ENCODE measurements at places on chromosomes 1 and 21.

GRCh38 chr21:42905195-42905594, 12.1 kb downstream of the NDUFV3 start:
- no peak for DNase-seq

GRCh38 chr1:200857804-200858203, 15.0 kb upstream of the GPR25 start:
- DNase-seq = no peak

DNA sequence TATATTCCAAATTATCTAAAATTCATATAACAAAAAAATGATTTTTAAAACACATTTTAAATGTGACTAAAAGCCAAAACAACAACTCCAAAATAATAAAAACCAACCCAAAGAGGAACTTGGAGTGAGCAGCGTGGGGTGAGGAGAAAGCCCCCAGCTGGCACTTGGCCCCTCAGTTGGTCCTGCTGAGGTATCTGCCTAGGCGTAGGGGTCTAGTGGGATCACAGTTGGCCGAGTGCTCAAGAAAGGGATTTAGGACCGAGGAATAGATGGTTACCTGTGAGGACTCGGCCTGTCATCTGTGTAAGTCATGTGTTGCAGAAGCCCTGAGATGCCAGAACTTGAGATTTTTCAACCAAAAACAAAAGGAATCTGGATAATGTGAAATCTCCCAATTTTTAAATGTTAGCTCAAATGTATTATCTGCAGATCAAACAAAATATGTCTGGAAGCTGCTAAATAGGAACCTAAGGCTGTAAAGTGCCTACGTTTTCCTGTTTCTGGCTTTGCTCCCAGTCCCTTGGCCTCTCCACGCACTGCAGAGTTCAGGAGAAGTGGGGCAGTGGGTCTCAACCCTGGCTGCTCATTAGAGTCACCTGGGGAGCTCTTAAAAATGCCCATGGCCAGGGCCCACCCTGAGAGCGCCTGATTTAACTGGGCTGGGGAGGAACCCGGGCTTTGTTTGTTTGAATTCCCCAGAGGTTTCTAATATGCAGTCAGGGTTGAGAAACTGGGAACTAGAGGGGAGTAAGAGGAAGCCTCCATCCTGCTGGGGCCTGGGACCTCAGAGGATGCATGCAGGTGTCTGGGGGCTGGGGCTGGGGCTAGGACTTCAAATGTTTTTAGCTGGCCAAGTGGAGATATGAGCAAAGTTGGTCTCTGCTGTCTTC, 38.5 kb upstream of the LDLRAP1 start:
- no peak for DNase-seq

DNA sequence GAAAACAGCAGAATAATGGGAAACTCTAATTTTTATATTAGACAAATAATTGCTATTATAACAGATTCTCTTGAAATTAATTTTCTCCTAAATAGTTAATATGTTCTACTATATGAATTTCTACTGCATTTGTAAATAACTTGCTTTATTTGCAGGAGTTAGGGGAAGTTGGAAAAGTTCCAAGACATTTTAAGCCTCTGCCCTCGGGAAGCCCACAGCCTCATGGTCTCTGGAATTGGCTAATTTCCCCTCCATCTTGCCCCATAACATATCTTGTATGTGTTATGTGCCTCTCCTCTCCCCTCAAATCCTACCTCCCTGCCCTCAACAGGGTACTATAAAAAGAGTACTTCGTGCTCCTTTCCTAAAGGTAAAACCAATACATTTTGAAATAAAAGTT, 271.4 kb upstream of the NR5A2 start:
- no peak for DNase-seq

DNA sequence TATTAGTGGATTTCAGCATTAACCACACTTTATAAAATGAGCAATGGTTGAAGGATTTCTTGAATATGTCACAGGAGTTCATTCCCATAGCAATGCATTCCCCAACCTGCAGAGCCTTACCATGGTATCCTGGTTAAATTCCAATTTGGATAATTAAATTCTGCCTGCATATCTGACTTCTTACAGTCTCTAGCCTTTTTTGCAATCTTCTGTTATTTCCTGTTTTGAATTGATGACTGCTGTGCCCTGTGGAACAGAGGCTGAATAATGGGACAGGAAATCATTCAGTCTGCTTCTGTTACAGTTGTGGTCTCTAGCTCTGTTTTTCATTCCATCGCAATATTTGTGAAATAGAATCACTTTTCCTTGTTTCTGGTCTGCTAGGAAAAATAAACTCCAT, 1823.9 kb downstream of the PLA2G4A start:
- no peak for DNase-seq

DNA sequence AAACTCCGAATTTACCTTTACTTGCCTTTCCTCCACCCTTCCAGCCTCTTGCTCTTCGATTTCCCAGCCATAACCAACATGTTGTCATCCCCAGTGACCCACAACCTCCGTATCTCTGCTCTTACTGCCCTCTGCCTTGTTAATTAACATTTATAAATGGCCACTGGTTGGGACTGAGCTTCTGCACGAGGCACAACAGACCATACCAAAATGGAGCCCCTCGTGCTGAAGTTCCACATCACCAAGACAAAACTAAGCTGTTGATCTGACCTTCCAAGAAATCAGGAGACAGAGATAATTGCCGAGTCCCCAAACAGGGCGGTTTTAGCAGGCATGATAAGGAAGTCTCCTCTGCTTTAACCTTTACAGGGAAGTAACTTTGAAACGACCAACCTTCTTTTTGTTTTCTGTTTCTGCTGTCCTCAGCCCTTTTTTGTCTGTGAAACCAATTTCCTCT, 71.9 kb downstream of the NMNAT2 start:
- DNase-seq = no peak

DNA sequence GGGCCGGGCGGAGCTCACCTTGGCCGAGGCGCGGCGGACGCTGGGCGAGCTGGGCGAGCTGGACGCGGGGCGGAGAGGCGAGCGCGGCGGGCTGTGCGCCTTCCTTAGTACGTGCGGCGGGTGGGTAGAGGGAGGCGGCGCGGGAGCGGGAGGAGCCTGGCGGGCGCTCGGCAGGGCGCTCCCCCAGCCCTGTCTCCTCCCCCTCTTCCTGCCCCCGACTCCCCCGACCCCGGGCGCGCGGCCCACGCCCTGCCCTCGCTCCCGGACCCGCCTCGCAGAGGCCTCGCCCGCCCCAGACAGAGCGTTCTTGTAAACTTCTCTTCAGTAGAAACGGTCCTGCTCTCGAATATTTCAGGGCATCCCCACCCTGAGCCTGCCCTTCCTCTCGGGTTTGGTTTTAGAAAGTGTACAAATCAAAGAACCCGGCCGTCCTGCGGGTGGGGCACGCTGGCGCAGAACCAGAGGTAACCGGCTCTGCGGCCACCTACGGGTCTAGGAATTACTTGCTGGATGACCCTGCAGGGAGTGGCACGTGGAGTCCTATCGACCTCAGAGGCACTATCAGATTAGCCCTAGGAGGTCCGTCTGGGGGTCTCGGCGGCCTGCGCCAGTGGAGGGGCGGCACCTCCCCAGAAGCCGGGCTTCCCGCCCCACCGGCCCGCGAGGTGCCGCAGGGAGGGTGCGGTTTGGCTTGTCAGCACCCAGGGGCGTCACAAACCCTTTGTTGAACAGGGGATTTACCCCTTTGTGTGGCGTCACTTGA, at the start of gene S100A10:
Gene S100A10 (minus strand): TSS at position 126 of the 763 bp plus-strand sequence. CDS start 7,629 bp downstream, outside the sequence.
- DNase-seq = peak; percentile 84

GRCh38 chr1:244353551-244354091, 98.1 kb downstream of the ADSS2 start:
- peak; percentile 70 for DNase-seq

GRCh38 chr1:200252531-200252930, 157.3 kb downstream of the ZNF281 start:
- DNase-seq = no peak

DNA sequence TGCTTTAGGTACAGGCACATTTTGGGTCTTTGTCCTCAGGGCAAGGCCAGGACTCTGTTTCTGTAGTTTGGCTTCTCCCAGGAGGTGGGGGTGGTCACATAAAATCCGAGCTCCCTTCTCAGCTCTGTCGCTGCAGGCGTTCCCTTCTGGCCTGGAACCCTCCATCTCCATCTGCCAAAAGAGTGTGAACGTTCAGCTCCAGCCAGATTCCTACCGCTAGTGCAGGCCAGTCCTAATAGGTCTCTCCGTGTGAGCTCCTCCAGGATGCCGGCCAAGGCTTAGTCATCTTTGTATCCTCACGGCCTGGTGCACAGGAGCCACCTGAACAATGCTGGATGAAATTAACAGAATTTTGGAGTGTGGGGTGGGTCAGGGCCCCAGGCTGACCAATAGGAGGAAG, 19.9 kb upstream of the KCNA10 start:
- no peak for DNase-seq

GRCh38 chr1:100239961-100240360, 9.7 kb downstream of the DBT start:
- no peak for DNase-seq

DNA sequence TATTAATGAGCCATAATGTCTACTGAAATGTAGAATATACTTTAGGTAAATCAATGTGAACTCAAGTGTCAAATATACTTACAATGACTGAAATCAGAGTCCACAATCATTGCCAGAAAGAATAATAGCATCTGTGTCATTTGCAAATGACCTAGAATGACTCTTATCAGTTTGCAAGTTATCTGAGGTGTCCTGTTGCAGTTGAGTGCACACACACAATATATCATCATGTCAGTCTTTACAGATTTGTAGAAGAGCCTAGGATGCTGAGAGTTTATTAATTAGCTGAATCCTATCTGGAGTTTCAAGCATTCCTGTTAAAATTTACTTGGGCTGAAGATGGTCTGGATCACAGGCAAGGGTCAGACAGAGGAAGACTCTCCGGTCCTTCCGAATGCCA, 324.0 kb upstream of the GREM2 start:
- DNase-seq = no peak

DNA sequence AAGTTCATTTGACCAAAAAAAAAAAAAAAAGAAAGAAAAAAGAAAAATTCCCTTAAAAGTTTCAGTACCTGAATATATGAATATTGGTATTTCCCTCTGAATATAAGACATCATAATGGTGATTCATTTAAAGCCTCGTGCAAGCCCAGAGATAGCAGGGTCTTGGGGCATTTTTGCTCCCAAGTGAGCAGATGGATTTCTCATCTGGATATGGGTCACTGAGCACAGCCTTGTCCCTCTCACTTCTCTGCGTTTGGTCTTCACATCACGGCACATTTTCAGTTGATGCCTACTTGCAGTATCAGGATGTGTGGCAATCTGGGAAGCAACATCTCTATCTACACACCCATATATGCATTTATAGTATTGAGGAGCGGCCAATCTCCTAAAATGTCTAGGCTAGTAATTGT, 12.7 kb downstream of the CD58 start:
- DNase-seq = no peak

GRCh38 chr1:113211467-113211866, 138.5 kb downstream of the LRIG2 start:
- no peak for DNase-seq

DNA sequence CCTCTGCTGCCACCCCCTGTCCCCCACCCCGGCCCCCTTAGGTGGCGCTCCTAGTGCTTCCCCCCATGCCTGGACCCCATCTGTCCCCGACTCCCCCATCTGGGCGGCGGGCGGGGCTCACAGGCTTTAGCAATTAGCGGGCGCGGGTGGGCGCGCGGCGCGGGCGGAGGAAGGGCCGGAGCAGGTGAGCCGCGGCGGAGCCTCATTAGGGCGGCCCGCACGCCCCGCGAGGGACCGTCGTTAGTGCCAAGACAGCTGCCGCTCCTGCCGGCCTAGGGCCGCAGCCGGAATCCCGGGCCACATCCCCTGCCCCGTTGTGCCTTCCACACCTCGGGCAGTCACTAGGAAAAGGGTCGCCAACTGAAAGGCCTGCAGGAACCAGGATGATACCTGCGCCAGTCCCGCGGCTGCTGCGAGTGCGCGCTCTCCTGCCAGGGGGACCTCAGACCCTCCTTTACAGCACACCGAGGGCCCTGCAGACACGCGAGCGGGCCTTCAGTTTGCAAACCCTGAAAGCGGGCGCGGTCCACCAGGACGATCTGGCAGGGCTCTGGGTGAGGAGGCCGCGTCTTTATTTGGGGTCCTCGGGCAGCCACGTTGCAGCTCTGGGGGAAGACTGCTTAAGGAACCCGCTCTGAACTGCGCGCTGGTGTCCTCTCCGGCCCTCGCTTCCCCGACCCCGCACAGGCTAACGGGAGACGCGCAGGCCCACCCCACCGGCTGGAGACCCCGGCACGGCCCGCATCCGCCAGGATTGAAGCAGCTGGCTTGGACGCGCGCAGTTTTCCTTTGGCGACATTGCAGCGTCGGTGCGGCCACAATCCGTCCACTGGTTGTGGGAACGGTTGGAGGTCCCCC, 7.6 kb downstream of the OLIG2 start:
- DNase-seq = no peak

- DNase-seq = peak; percentile 69
Measured at GRCh38 chr1:234597894-234598293, 12.1 kb downstream of the IRF2BP2 start.

DNA sequence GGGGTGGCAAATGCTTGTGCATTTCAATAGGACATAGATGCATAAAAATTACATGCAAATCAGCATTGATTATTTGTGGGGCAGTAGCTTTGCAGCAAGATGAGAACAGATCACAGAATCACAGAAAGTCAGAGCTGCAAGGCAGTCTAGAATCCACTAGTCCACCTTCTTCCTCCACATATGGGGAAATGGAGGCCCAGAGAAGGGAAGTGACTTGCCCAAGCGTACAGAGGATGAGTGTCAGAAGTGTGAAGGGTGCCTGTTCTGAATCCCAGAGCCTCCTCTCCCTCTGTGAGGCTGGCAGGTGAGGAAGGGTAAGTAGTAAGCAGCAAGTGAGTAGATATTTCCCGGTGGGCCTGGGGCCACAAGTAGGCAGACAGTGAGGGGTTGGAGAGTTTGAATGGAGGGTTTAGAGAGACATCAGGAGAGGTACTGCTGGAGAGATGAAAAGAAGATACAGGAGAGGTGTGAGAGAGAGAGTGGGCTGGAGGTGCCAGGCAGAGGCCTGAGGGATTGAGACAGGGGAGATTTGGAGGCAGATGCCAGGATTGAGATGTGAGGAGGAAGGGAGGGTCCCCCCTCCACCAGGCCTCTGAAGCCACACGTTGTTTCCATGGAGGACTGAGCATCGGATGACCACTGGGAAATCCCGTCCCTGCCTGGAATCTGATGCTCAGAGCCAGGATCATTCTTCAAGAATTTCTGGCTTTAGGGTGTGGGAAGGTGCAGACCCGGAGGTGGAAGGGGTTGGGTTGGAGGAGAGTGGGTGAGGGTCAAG, 4.8 kb upstream of the MYOG start:
- DNase-seq = no peak

GRCh38 chr1:225890346-225891228, 1.6 kb upstream of the LEFTY1 start:
- DNase-seq = no peak

- peak; percentile 13 for DNase-seq
Measured at GRCh38 chr21:43805275-43805800, 16.0 kb downstream of the RRP1 start.

DNA sequence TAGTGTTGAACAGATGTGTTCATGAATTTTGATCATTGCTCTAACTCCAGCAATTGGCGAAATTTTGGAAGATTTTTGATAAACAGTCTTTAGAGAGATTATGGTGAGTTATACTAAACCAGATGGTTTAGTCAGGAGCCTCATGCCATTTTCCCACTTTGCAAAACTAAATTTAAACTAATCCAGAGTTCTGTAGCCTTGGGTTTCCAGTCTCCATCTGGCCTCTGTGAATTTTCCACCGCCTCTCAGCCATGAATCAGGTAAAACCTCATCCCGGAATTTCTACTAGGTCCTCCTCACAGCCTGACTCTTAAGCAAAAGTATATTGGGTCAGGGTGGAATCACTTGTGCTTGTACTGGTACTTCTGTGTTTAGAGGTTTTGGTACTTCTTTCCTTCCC, 44.8 kb downstream of the CLEC20A start:
- no peak for DNase-seq

- no peak for DNase-seq
Measured at GRCh38 chr1:17198476-17199258, 6.3 kb upstream of the PADI1 start.
